ENCODE measurements at places on chromosomes 6 and 20.
A peak's percentile ranks its signal among the peaks of the same experiment; 100 is the strongest.

- DNase-seq, result no peak
Measured at GRCh38 chr6:140253096-140253495, 878.6 kb upstream of the CITED2 start.

DNA sequence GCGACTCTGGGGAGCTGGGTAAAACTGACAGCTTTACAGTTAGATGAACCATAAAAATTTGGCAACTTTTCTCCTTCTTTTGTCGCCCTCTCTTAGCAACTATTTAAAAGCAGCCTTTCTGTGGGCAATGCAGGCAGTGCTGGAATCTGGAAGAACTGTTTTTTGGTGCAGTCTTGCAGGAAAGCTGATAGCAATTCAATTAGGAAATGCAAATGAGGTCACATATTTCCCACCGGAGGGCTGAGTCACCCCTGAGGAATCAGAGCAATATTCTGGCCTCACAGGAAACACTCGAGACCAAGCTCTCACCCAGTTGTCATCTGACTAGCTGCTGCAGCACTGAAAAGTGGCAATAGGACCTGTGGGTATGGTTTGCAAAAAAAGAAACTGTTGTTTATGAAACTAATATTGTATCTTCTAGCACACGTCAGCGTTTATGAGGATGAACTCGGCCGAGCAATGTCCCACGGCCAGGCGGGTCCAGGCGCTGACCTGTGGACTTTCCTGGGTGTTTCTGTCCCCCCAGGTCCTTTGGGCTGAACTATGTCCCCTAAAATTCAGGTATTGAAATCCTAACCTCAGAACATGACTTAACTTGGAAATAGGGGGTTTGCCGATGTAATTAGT is 312.3 kb downstream of the TAF4 start:
- DNase-seq, result no peak

GRCh38 chr20:37282556-37282955 is 6.9 kb upstream of the MANBAL start:
- DNase-seq, result no peak

- no peak for DNase-seq
Measured at GRCh38 chr20:16952965-16953364, 204.8 kb downstream of the OTOR start.

DNA sequence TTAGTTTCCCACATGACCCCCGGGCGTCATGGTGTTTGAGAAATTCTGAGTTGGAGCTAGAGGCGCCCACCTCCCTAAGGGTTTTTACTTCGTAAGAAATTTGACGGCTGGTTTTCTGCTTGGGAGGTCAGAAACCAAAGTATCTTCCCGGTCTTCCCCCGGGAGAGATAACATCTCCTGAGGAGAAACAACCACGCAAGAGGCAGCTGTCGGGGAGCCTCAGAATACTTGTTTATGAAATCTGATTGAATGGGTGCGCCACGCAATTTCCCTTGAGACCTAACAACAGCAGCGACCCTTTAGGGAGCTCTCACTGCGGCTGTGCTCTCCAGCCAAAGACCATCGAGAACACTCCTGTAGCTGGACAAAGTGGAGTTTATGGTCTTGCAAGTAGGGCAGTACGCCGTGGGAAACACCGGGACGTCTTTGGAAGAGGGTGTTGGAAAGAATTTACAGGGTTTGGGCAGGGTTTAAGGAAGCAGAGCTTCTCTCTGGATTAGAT is 608 bp upstream of the EIF2S2 start:
- peak; percentile 37 for DNase-seq

- no peak for DNase-seq
Measured at GRCh38 chr6:132400883-132401617, at the start of gene MOXD1. TSS of gene MOXD1 (minus strand) at chr6:132401475. CDS start at chr6:132401426, 49 bp downstream.

- peak; percentile 35 for DNase-seq
Measured at GRCh38 chr20:57772349-57772964, 62.6 kb upstream of the PMEPA1 start.

- no peak for DNase-seq
Measured at GRCh38 chr6:160005861-160006540, 37.1 kb downstream of the IGF2R start.

DNA sequence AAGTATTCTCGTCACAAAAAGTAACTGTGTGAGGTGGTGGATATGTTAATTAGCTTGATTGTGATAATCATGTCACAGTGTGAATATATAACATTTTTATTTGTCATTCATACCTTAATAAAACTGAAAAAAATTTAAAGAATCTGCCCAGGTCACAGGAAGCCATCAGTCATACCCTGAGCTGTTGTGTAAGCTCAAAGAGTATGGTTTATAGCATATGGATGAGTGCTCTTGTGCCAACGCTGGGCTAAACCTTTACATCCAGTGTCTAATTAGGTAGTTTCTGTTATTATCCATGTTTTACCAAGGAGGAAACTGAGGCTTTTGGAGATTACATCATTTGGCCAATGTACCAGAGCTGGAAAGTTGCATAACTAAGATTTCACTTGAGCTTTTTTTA is 11.4 kb downstream of the PKIG start:
- DNase-seq, result no peak

- no peak for DNase-seq
Measured at GRCh38 chr6:166252601-166253000, 55.6 kb downstream of the PRR18 start.

DNA sequence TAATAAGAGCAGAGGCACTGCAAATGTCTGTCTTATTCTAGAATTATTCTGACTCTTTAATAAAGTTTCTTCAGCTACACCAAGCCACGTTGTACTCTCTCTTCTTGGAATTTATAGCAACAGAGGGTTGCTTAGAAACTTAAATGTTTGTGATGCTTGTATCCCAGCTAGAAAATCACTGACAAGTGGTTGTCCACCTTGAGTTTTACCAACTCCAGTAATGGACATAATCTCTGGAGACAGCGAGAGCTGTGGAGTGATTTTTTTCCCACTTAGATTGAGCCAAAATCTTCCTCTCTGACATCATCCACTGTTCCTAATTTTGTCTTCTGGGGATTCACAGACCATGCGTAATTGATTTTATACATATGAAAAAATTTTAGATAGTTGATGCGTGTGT is 8.0 kb downstream of the ECT2L start:
- no peak for DNase-seq

- DNase-seq, result no peak
Measured at GRCh38 chr6:83071707-83072106, 4.2 kb downstream of the DOP1A start.

DNA sequence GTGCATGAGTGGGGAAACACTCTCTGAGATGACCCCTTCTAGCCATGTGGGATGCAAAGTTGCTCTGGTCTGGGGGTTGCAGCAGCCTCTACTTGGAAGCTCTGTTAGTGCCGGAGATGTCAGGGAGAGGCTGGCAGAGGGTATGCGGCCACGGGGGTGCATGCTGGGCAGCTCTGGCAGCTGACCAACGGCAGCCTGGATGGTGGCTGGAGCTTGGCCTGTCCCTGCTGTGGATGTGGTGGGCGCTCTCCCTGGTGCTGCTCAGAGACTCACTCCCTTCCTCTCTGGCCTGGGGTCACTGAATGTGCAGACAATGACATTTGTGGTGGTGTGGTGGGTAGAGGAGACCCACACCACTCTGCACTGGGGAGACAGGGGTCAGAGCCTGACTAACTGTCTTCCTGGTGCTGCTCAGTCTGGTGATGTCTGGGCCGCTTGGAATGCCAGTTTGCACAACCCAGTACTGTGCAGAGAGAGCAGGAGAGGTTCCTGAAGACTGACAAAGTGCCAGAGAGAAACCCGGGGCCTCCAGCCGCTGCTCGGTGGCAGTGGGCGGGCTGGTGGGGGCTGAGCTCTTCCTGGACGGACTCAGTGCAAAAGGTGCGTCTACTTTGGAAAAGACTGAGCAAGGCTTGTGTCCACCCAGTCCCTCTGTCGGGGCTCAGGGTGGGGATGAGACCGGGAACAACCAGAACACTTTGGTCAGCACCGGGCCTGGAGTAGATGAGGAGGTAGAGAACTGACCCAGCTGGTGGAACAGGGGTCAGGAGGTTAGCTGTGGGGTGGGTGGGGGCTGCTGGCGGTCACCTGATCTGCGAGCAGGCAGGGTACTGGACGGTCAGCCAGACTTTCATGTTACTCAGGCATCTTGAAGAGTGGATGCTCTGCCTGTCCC is 2.7 kb downstream of the MYT1 start:
- DNase-seq, result no peak

DNA sequence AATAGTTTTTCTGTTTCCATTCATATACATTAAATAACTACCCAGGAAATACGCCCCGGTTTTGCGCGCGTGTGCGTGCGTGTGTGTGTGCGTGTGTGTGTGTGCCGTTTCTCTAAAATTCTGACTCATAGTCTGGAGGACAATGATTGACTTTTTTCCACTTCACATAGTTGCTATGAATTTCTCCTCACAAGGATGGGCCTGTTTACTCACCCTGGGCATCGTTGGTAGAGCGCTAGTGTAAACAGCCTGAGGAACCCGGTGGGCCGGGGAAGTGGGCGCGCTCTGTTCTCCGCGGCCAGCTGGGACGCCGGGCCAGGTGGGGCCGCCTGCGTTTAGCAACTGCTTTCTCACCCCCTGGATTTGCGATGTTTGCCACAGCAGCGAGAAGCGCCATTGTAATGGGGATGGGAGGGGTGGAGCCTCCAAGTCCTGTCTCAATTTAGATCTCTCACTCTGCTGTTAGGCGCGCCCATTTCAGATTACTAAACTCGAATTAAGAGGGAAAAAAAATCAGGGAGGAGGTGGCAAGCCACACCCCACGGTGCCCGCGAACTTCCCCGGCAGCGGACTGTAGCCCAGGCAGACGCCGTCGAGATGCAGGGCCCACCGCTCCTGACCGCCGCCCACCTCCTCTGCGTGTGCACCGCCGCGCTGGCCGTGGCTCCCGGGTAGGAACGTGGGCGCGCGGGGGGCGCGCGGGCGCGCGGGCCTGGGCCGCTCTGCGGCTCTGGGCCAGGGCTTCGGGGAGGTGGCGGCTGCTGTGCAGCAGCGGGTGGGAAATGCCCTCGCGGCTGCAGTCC is at the start of gene CD109:
Gene CD109, plus strand, starts transcription at position 585 of the 803 bp plus-strand sequence. Its CDS starts 13 bp downstream, at position 598.
- DNase-seq, result peak; percentile 70

DNA sequence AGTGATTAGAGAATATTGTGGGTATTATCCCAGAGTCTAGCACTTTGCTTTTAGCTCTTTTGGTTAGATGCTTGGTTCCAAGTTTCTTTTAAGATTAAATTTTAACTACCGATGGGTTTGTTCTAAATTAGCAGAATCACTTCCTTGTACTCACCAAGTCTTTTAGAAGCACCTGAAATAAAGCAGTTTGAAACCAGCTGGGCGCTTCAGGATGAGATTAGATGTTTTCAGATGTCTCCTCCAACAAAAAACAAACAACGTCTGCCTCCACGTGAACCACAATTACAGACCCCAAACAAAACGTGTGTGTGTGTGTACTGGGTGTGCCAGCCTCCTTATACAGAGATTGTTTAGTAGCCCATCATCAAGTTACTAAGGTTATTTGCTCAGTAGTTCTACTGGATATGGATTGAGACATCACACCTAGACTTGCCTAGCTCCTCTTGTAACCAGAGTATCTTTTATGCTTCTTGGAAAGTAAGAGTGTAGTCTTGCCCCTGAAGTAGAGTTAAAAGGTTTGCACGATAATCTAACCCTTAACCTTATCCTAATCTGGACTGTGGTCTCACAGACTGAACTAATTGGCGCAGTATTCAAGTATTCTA is 2.3 kb downstream of the DSTN start:
- no peak for DNase-seq

- DNase-seq, result peak; percentile 86
Measured at GRCh38 chr20:32277361-32278198, at the start of gene KIF3B. TSS of gene KIF3B (plus strand) at chr20:32277651. CDS start at chr20:32309778, 32,127 bp downstream.

GRCh38 chr6:46626228-46626909 is 26.2 kb downstream of the CYP39A1 start:
- DNase-seq, result no peak

- DNase-seq, result no peak
Measured at GRCh38 chr6:148888856-148889255, 142.0 kb downstream of the UST start.

GRCh38 chr6:55704421-55704820 is 125.4 kb upstream of the HMGCLL1 start:
- no peak for DNase-seq

DNA sequence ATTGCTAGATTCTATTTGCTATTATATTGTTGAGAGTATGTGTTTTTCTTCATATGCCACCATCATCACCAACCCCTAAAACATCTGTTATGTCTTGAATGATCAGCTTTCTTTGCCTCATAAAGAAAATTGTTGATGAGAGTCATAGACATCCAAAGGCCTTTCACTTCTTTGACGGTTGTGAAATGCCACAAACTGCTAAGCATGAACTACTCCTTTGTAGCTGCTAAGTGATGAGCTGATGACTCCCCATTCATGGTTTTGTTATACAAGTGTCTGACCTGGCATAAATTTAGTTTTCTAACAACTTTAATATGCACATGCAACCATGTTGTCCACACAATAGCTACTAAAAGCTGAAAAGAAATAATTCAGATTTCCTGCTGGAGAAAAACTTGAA is 684 bp upstream of the MED23 start:
- no peak for DNase-seq

GRCh38 chr6:11700118-11700718 is 78.4 kb downstream of the ADTRP start:
- peak; percentile 42 for DNase-seq

DNA sequence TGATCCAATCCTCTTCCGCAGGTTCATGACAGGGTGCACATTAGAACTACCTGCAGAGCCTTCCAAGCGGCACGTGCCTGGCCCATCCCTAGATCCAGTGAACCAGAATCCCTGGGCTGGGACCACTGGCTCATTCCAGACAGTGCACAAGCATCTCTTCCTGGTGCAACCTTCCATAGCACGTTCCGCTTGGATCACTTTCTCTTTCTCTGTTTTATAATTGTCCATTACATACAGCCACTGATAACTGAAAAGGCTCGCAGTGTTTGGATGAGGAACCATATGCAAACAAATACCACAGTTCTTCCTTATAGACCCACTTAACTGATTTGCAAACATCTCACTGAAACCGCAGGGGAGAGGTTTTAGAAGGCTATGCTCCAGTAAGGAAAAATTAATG is 59.6 kb upstream of the DDR1 start:
- DNase-seq, result no peak

GRCh38 chr6:16783509-16783908 is 22.2 kb upstream of the ATXN1 start:
- DNase-seq, result no peak

DNA sequence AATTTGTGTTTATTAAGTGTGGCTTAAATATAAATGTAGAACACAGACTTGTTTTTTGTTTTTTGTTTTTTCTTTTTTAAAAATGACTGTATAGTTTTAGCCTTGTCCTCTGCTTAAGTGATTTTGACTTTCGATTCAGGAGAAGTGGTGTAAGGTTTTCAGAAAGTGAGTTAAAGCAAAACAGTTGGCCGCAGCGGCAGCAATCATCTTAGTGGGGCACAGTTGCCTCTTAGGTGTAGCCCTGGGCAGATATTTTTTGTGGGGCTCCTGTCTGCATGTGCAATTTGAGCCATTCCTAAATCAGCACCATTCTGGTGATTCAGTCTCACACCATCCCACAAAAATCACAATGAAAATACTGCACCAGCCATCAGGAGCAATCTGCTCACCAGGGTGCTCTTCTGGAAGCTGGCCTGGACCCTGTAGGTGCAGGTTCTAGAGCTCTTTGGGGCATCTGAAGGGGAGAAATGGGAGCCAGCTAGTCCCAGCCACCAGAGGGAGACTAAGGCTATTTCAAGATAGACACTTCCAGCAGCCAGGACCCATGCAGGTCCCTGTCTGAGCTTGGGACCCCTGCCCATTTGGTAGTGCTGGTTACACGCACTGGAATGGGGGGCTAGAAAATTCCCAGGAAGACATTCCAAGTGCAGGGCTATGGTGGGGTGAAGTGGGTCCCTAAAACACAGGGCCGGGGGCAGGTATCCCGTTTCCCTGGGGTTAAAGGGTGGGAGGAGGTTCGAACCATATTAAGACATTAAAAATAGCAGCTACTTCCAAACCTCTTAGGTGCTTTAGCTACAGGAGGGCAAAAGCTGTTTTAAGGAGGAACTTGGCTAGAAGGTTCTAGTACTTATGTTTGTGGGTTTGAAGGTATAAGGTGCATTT is 156.6 kb downstream of the NFATC2 start:
- DNase-seq, result peak; percentile 54
